Fibroblast of gingiva (primary cell): ENCODE measurements at places on chromosomes 12 and 14.
A peak's percentile ranks its signal among the peaks of the same experiment; 100 is the strongest.

DNA sequence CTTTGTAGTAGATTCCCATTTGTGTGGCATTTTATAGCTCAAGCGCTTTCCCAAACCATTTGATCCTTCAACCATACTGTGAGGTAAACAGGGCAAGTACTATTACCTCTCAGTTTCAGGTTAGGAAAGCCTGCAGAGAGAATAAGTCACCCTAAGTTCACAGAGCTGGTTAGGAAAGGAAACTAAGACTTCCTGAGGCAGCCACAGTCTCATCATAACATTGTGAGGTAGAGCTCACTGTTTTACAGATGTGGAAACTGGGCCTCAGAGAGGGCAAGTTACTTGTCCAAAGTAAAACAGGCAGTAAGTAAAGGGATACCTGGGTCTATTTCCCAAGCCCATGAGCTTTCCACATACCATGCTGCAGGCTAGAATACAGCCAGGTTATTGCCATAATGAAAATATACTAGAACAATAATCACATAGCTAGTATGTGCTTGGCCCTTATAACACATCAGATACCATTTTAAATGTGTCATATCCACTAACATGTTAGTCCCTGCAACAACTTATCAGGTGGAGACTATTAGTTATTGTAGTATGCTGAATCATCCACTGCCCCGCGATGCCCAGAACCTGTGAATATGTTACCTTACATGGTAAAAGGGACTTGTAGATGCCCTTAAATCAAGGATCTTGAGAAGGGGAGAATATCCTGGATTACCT lies 150.9 kb upstream of the GRIP1 start:
- no peak for DNase-seq

DNA sequence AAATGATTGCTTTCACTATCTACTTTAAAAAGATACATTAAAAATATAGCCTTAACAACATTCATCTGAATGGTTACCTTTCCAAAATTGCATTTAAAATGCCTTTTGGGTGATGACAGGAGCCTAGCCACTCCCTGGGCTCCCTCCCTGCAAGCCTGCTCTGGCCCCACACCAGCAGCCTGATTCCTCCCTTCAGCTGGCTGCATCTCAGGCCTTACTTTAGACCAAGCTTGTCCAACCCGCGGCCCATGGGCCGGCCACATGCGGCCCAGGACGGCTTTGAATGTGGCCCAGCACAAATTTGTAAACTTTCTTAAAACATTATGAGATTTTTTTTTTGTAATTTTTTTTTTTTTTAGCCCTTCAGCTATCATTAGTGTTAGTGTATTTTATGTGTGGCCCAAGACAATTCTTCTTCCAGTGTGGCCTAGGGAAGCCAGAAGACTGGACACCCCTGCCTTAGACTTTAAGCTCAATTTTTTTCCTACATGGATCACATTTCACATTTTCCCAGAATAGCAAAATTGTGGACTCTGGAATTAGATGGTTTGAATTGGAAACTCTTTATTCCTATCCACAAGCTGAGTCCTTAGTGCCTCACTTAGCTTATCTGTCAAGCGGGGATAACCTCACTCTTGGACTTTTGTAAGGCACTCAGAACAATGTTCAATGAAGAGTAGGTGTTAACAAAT lies 124.4 kb downstream of the MYRFL start:
- DNase-seq: no peak

- DNase-seq: no peak
Observed at GRCh38 chr12:123384318-123384993, 524 bp downstream of the KMT5A start.

- DNase-seq: no peak
Observed at GRCh38 chr12:53738406-53739213, 11.4 kb upstream of the CALCOCO1 start.

GRCh38 chr14:70622111-70622712 lies 19.5 kb upstream of the TTC9 start:
- DNase-seq: no peak

GRCh38 chr12:25692115-25693035 lies 139.3 kb upstream of the LMNTD1 start:
- DNase-seq: peak; percentile 69

- DNase-seq: no peak
Observed at GRCh38 chr12:96177013-96177412, 17.2 kb upstream of the ELK3 start.

DNA sequence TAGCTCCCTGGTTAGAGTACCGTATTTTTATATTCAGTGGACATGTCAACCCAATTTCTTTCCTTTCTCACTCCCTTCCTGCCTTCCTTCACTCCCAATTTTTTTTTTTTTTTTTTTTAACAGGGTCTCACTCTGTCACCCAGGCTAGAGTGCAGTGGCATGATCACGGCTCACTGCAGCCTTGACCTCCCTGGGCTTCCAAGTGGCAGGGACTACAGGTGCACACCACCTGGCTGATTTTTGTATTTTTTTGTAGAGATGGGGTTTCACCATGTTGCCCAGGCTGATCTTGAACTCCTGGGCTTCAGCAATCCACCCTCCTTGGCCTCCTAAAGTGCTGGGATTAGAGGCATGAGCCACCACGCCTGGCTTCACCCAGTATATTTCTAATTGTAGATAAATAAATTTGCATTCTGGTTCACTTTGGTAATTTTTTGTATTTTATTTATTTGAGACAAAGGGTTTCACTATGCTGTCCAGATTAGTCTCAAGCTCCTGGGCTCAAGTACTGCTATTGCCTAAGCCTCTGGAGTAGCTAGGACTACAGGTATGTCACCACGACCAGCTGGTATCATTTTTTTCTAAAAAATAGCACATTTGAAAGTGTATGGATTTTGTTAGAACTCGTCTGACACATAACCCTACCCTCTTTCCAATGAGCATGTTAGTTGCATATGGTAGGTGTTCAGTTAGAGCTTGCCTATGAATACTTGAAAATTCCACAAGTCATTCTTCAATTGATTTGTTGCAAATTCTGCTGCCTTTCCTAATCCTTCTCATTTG lies 15.7 kb downstream of the SLC38A2 start:
- no peak for DNase-seq

DNA sequence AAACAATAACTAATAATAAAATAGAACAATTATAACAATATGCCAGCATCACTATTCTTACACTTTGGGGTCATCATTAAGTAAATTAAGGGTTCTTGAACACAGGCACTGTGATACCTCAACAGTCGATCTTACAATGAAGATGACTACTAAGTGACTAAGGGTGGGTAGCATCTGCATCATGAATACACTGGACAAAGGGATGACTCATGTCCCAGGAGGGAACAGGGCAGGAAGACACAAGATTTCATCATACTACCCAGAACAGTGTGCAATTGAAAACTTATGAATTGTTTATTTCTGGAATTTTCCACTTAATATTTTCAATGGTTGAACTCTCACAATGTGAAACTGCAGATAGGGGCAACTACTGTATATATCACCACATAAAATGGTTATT lies 19.7 kb downstream of the TSPAN19 start:
- peak; percentile 97 for DNase-seq

- peak; percentile 46 for DNase-seq
Observed at GRCh38 chr12:28963554-28963953, 185.5 kb upstream of the FAR2 start.

DNA sequence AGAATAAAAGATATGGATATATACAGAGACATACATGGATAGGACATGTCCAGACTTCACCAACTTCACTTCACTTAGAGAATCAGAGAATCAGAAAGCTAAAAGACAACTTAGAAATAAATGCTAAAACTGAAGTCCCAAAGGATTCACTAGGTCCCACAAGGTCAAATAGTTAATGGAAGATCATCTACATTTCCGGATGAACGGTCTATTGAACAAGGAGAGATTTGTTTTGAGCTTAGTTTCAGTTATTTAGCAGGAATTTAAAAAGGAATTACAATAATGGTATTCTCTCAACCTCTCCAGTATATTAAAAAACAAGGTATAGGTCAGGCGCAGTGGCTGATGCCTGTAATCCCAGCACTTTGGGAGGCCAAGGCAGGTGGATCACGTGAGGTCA lies 187.0 kb downstream of the MED13L start:
- DNase-seq: no peak

DNA sequence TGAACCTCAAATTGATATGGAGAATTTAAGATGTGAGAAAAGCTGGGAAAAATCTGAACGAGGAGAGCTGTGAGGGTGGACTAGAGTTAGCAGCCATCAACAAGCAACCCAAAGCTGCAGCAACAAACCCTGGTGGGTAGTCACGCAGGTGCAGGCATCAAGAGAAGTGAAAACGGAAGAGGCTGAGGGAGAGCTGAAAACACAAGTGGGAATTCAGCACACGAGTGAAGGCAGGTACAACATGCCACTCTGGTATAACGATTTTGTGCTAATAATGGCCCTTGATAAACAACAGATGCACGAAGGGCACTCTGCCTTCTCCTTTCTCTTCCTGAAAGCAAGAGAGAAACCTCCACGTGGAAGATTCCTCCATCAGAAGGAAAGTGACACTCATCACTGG lies 11.5 kb downstream of the TCL1B start:
- no peak for DNase-seq

GRCh38 chr12:6967651-6968100 lies 2.8 kb downstream of the PHB2 start:
- DNase-seq: no peak

DNA sequence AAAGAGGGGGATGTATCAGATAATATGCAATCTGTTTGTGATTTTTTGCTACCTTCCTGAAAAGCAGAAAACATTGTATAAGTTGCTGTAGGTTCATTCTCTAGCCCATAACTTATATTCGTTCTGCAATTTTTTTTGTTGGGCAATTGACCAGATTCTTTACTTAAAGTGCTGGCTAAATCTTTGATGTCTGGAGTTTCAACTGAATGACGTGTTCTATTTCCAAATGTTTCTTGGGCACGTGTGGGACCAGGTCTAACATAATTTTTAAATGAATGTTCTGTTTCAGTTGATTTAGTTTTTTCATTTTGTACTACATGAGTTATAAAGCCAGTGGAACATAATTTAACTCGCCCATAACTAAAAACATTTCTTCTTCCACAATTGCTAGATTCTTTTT lies 3.8 kb downstream of the MLH3 start:
- peak; percentile 68 for DNase-seq

GRCh38 chr12:115443351-115443938 lies 759.5 kb upstream of the TBX3 start:
- DNase-seq: no peak

DNA sequence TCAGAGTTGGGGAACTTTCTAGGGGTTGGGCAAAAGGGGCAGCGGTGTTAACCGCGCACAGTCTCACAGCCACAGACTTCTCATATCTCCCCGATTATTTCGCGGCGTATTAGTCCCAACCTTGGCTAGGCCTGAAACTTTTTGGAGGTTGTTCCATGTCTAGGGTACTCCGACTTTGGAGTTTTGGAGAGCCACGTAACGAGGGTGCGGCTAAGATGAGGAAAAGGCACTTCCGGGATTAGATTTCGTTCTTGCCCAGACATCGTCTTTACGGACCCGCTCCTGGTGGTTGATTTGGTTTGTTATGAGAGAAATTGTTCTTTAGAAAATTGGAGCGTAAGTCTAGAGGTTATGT lies 513 bp downstream of the CCNK start:
- DNase-seq: peak; percentile 36

DNA sequence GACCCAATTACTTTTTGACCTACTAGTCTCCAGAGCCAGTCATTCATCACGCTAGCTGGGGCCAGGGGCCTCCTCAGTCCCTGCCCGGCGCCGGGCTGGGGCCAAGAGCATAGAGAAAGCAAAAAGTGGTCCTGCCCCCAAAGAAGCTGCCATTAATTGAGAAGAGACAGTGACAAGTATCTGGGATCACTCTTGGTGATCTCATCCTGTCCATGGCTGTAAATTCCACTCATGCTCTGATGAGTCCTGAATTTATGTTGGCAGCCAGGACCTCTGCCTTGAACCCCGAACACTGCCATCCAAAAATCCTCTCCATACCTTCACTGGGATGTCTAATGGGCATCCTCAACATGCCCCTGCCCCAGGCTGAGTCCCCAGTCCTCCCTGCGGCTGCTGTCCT lies 34.4 kb upstream of the DLK1 start:
- DNase-seq: no peak

- DNase-seq: no peak
Observed at GRCh38 chr12:70732287-70732686, 95.1 kb upstream of the PTPRB start.

- no peak for DNase-seq
Observed at GRCh38 chr12:87329076-87329863, 699.9 kb downstream of the C12orf50 start.

- DNase-seq: no peak
Observed at GRCh38 chr12:122537021-122537420, 10.0 kb downstream of the KNTC1 start.

DNA sequence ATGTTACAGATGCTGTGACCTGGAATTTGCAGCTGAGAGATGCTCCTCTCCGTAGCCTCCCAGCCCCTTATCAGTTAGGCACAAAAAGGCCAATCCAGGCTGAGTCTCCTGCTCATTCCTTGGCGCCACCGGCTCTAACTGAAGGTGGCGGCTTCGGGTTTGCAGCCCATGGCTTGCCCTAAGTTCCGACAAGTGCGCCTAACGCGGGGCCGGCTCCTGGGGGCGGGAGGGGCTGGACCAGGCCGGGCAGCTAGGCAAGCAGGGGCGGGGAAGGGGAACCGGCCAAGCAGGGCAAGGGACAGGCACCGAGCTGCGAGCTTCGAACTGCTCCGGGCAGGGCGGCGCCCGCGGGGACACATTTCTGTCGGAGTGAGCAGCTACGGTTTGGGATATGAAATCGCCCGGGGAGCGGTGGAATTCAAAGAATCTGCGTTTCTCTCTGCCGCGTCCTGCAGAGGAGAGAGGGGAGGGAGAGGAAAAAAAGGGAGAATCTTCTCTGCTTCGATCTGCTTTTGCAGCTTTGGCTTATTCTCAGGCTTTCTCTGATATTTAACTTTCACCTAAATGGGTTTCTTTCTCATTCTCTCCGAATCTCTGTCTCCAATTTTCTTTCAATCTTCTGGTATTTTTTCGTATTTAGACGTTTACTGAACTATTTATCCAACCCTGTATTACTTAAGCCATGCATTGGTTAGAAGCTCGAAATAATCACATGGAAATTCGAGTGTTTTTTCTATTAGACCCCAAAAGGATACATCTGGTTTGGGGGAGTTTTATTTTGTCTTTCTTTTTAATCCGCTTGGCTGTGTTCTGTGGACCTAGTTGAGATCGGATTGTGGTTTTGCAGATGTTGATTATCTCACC lies 1.6 kb upstream of the HOXC12 start:
- DNase-seq: no peak

GRCh38 chr14:53814392-53814791 lies 142.2 kb downstream of the BMP4 start:
- peak; percentile 69 for DNase-seq

- DNase-seq: no peak
Observed at GRCh38 chr14:50822501-50823042, 8.4 kb downstream of the NIN start.

GRCh38 chr14:104718147-104718546 lies 5.9 kb upstream of the ADSS1 start:
- no peak for DNase-seq

DNA sequence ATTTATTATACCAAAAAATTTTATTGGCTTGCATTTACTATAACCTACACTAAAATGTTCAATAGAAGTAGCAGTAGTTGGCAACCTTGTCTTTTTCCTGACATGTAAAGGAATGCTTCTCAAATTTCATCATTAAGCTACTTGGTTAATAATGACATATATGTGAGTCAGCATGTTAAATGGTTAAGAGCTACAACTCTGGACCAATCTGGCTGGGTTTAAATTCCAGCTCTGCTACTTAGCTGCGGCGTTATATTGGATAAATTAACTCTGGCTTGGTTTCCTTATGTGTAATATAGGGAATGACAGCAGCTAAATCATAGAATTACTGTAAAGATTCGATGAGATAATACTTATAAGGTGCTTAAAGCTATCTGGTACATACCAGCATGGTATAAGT lies 53.7 kb upstream of the OTOGL start:
- DNase-seq: peak; percentile 21
